Mesangial cell (primary cell): ENCODE measurements at places on chromosomes 12 and 14. TPM values are rescaled to one million over a fixed set of nuclear protein-coding genes. Genes with fewer than 3 reads are reported as not detected.

Gene PTCSC3
- total RNA-seq, result not detected in 2 replicates

Gene HOXC6
- 2.6 and 3.9 TPM in 2 replicates for total RNA-seq

Gene SLC2A14
- total RNA-seq, result not detected in 2 replicates

Gene PSMA6
- 122 and 187 TPM in 2 replicates for total RNA-seq

Gene SPX
- 3.3 and 6.5 TPM in 2 replicates for total RNA-seq

Gene GPR135
- 1.1 and 2.8 TPM in 2 replicates for total RNA-seq

Gene MANSC1
- total RNA-seq, result 2.6 and 4.2 TPM in 2 replicates

Gene NAV3
- 12.3 and 25.1 TPM in 2 replicates for total RNA-seq

Gene AQP6
- under 0.01 TPM in 1 of 2 replicates, not detected in the other for total RNA-seq

Gene DCP1B
- total RNA-seq, result 12.5 and 17.1 TPM in 2 replicates

Gene SNW1
- total RNA-seq, result 18.6 and 27.5 TPM in 2 replicates

Gene TSHR
- 7.2 TPM in 1 of 2 replicates, not detected in the other for total RNA-seq

Gene DEPDC4
- 0.49 TPM in 1 of 2 replicates, not detected in the other for total RNA-seq

Gene USP44
- total RNA-seq, result 0.16 and 1.0 TPM in 2 replicates

Gene SLC6A12
- total RNA-seq, result 1.8 TPM in 1 of 2 replicates, not detected in the other

Gene FBXL14
- total RNA-seq, result 10.4 and 17.4 TPM in 2 replicates

Gene SLCO1C1
- 0.13 TPM in 1 of 2 replicates, not detected in the other for total RNA-seq

Gene DAO
- total RNA-seq, result not detected in 2 replicates

Gene KRT78
- total RNA-seq, result not detected in 2 replicates

Gene STK38L
- 9.1 and 12.2 TPM in 2 replicates for total RNA-seq

Gene RIMBP2
- 0.38 TPM in 1 of 2 replicates, not detected in the other for total RNA-seq

Gene CLEC2B
- not detected in 2 replicates for total RNA-seq
